NCI-H146 (cell line): ENCODE measurements at places on chromosomes 5 and 9.
A peak's percentile ranks its signal among the peaks of the same experiment; 100 is the strongest.

GRCh38 chr5:143186623-143187022, 216.9 kb downstream of the NR3C1 start:
- no peak for DNase-seq

GRCh38 chr9:34628656-34629490, at the start of gene ARID3C:
Gene ARID3C (minus strand): TSS chr9:34629066. CDS start chr9:34628014, 1,052 bp downstream.
- DNase-seq, result peak; percentile 73

DNA sequence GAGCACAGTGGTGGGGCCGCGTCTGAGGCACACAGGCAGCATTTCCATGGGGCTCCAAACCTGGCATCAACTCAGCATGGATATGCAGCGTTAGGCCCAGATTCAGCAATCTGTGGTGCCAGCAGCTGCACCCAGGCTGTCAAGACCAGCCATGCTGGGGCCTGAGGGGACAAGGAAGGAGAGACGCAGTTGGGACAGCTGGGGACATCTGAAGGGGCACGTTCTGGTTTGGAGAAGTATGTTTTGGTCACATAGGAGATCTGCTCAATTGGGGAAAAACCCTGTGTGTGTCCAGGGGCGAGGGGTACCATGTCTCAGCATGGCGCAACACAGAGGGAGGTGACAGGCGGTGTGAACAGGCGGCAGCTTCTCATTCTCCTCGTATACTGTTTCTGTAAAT, 66.6 kb upstream of the ECM2 start:
- DNase-seq, result no peak

GRCh38 chr5:80798633-80799032, 143.8 kb upstream of the DHFR start:
- peak; percentile 25 for DNase-seq

DNA sequence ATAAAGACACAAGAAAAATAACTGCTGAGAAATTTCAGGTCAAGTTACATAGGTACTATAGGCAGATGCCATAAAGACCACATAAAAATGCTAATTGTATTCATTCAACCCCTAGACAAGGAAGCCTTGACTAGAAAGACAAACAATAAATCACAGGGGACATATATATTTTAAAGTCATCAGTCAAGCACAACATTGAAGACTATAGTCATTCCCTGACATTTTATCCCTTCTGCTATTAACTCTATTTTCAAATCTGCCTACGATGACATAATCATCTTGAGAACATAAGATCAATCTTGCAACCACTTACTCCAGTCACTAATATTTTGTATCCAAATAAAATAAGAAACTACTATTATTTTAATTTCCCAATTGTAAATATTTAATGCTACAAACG, 38.3 kb downstream of the FAM13B start:
- peak; percentile 1 for DNase-seq

- DNase-seq, result no peak
Measured at GRCh38 chr9:72140586-72140985, 8.7 kb upstream of the GDA start.

DNA sequence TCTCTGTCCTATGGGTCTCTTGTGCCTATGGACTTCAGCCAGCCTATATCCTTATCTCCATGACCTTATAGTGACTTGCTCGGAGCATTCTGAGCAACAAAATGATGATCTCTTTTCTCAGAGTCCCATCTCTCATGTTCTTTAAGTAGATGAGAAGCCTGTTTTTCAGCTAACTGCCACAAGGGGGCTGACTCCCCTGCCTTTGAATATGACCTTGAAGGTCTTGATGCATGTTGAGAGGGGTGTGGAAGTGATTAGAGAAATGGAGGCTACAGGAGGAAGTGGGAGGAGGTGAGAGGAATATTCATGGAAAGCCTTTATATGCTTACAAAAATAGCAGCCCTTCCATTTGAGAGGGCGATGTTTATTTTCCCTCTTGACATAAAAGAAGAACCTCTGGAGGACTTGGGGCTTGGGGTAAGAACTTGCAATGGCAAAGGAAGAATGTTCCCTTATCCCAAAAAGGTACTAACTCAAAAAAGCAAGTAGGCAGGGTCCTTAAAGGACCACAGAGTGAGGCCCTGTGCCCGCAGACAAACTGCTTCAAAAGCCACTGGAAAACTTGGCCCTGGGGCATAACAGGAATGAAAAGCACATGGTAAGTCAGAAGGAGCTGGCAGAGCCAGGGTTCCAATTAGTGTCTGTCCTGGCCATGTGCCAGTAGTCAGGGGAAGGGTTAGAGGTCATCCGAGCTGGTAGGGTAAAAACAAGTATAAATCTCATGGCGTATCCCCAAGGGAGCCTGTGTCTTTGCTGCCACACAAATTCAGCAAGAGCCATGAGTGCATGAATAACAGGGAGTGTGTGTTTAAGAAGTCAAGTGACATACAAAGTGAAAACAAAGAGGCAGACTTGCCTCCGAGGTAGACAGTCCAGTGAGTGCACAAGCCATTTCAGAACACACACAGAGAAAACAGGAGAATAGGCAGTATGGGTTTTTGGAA, 39.1 kb downstream of the FGD3 start:
- DNase-seq, result no peak

DNA sequence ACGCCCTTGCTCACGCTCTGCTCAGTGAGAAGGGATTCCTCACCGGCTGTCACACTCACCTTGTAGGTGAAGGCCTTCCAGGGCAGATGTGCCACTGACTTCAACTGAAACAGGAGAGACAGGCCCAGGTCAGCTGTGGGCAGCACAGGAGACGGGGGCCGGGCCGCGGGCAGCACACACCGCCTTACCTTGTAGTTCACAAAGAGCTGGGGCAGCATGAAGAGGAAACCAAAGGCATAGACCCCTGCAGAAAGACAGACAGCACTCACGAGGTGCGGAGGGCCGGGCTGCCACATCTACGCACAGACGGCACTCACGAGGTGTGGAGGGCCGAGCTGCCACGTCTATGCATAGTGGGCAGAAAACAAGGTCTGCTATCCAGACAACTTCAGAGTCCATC, 23.3 kb downstream of the CLPTM1L start:
- DNase-seq, result no peak

DNA sequence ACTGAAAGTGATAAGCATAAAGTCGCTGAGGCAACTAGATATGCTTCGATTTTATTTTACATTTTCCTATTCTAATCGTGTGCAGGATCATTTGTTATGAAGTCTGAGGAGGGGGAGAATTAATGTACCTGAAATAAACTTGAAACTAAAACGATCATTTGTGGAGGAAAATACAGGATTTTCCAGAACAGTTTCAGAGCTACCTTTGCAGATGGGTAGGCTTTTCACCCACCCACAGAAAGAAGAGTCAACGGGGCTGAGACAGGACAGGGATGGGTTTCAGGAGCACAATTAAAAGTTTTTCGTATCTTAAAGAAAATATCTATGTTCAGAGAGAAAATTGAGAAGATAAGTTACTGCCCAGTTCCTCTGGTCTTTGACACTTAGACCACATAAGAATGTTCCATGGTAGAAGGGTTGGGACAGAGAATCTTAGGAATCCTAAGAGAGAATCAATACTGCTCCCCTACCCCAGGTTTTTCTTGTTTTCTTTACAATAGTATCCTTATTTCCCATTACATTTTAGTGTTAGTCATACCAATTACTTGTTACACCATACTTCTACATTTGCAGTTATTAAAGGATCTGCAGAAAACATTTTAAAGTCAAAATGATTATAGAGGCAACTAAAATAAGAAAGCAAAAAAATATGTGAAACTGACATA, 211.4 kb downstream of the DEPDC1B start:
- DNase-seq, result no peak

DNA sequence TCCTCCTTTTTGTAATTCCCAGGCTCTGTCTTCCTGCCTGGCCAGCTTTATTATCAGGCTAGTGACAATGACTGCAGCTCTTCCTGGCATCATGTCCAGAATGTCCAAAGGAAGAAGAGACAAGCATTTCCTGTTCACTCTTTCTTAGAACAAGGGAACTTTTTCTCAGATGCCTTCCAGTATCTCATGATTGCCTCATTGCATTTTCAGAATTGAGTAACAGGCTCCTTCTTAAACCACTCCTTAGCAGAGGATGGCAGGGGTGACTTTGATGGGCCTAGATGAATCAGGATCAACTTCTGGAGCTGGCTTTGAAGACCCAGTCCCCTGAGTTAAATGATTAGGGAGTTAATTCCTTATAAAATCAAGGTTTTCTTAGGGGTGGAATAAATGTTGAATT, 92.9 kb upstream of the RASGRF2 start:
- DNase-seq, result no peak

DNA sequence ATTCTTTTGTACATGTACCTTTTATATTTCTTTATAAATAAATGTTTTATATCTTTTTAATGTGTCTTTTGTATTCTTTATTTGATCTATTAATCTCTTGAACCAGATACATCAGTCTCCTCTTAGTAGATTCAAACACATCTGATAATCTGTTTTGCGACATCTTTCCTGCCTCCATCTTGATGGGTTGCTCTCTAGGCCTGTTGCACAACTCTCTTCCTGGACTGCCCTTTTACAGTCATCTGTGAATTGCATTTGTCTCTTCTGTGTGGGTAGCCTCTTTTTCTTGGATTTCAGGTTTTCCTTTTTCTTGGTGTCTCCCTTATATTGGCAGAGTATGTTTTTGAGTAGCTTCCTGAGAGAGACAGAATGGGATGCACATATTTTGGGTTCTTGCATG, 6.2 kb downstream of the ZFYVE16 start:
- no peak for DNase-seq

- no peak for DNase-seq
Measured at GRCh38 chr5:137192293-137192743, 306.8 kb downstream of the SPOCK1 start.

GRCh38 chr5:149403923-149404745, 25.0 kb upstream of the IL17B start:
- no peak for DNase-seq

DNA sequence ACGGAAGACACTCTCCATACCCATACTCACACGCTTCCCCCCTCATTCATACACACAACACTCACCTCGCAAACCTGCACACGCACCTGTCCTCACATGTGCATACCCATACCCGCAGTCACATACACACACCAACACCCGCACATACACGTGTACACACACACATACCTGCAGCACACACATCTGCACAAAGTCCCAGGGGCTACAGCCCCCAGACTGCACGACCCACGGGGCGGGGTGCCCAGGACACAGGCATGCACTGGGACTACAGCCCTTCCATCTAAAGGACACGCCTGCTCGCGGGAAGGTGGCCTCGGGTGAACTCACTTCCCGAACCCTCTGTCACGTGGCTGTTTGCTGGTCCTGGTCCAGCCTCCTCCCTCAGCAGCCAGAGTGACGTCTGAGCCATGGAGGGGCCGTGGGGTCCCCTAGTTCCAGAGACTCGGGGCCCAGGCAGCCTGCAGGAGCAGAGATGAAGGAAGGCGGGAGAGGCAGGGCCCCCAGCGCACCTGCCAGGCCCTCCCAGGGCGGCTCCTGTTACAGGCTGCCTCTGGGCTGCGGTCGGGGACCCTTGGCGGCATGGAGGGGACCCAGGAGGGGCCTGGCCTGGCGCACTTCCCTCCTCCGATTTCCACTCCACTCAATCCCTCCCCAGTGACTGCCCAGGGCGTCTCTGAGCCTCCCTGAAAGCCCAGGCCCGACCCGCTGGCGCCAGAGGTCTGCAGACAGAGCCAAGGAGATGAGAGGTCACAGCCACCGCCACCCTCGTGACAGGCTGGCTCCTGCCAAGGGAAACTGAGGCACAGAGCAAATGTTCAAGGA, 8.1 kb downstream of the SLC12A7 start:
- DNase-seq, result no peak

DNA sequence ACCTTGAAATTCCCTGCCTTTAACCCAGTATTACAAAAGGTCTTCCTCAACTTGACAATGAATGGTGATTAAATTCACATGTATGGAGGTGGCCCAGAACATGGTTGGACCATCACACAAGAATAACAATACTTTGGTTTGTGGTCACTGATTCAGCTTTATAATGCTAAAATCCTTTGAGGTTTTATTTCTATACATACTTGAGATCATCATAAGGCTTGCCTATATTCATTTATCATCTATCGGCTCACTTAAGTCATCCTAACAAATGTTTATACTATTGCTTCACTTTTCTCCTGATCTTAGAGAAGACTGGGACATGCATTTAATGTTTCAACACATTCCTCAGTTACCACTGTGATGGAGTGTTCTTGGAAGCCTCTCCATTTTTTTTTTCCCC, 191.3 kb downstream of the DMAC1 start:
- no peak for DNase-seq

DNA sequence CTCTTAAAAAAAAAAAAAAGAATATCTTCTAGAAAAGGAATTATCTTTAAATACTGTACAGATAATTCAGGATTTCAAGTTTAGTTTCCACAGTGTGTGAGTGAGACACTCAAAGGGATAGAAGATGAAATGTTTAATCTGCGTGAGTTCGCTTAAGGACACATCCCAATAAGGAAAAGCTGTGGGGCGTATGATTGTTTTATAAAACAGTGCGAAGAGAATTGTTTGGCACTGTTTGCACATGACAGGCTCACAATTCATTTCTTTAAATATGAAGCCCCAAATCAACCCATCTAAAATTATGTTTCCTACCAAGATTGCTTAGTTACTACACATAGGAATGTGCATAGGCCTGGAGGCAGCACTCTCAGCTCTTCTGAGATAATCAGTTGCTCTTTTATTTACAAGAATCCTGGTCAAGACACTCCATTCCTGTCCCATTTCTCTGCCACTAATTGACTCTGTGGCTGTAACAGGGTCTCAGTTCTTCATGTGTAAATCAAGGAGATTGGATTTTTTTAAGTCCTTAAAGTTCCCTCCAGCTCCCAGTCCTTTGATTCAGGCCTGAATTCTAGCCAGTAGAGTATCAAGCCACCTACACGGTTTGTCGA, 60.1 kb downstream of the BHMT start:
- DNase-seq, result no peak

DNA sequence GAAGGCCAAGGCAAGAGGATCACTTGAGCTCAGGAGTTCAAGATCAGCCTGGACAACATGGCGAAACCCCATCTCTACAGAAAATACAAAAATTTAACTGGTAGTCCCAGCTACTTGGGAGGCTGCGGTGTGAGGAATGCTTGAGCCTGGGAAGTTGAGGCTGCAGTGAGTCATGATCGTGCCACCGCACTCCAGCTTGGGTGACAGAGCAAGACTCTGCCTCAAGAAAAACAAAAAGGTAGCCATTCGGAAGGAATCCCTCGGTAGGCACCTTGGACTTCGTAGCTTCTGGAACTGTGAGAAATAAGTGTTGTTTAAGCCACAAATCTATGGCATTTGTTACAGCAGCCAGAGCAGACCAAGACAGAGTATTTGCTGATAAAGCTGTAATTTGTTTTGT, 174.2 kb downstream of the DCP2 start:
- no peak for DNase-seq

DNA sequence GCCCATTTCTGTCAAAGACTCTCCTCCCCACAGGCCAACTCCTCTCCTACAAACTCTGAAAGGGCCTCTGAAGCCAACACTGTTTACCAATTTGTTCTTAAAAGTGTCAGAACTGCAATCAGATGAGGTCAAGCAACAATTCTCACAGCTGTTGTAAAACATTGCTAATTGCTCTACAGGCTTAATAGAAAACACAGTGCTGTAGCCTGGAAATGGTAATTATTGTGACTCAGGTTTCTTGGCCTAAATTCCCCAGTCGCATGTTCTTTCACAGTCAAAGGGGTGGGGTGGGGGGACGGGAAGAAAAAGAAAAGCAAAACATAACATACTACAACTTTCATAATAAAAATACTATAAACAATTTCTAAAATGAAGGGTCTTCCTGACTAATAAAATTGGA, 343.2 kb downstream of the DMAC1 start:
- DNase-seq, result peak; percentile 24
